ENCODE measurements at places on chromosomes 1 and 21.

- no peaks in the 10 kb centered on the region for H3K36me3 ChIP-seq
- H3K27ac ChIP-seq: no peak overlapping the region
- no peaks in the 10 kb centered on the region for H3K4me1 ChIP-seq
- H3K4me3 ChIP-seq: no peak overlapping the region
- no peaks in the 10 kb centered on the region for H3K27me3 ChIP-seq
- no peak for DNase-seq
Observed at GRCh38 chr1:203210988-203211387, 18.5 kb downstream of the CHIT1 start.

DNA sequence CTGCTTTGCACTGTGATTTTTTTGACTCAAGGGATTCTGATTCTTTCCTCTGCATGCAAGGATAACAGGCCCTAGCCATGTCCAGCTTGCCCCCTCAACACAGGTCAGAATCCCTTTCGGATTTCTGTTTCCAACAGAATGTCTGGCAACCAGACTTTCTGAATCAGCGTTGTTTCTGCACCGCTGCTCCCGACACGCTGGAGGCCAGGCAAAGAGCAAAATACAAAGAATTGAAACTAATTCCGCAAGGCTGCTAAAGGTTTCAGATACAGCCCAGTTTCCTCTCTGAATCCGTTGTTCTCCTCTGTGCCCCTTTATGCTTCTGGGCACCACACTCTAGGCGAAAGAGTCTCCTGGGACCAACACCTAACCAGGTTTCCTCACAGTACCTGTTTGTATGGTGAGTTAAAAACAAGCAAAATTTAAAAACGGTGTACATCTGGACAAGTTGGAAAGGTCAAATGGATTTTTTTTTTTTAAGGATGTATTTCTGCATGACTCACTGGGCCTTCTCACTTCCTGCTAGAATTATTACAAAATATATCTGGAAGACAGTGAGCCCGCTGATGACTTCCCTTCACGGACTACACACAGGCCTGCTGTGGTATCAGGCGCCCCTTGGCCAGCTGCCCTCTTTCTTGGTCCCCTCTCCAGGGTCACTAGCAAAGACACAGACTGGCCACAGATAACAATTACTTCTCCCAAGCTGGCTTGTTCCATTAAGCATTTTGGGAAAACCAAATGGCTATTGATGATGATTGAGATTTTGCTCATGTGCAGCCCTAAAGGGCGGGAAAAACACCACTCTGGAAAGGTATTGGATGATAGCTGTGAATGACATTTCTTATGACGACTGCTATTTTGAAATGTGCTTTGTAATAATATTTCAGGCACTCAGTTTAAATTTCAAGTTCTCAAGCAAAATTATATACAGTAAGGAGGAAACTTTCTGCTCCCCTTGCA is 118.3 kb downstream of the TGFB2 start:
- H3K4me3 ChIP-seq: peak overlapping the region; percentile 57
- no peaks in the 10 kb centered on the region for H3K36me3 ChIP-seq
- peak overlapping the region; percentile 92 for H3K27ac ChIP-seq
- DNase-seq: peak; percentile 91
- no peaks in the 10 kb centered on the region for H3K27me3 ChIP-seq

- H3K27ac ChIP-seq: no peak overlapping the region
- no peak for DNase-seq
- H3K36me3 ChIP-seq: no peaks in the 10 kb centered on the region
- H3K4me3 ChIP-seq: no peak overlapping the region
- H3K27me3 ChIP-seq: no peaks in the 10 kb centered on the region
- H3K4me1 ChIP-seq: no peaks in the 10 kb centered on the region
Observed at GRCh38 chr1:5884110-5884509, 108.1 kb downstream of the NPHP4 start.

DNA sequence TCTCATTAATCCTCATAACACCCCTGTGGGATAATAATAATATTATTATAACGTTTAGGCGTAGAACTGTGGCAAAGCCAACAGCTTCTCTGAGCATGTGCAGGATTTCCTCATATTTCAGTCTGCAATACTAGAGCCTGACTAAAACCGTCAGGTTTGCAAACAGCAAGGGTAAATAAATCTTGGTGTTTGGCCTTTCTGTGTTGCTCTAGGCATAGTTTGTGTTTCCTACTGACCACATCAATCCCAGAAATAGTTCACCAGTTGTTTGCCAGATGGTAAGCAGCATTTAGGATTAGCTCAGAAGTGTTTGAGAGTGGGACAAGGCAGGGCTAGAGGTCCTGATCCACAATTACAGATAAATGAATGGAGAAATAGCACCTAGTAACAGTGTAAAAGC is 2.8 kb upstream of the KCNA3 start:
- H3K4me1 ChIP-seq: no peaks in the 10 kb centered on the region
- no peaks in the 10 kb centered on the region for H3K36me3 ChIP-seq
- no peak overlapping the region for H3K27ac ChIP-seq
- DNase-seq: no peak

- peak overlapping the region; percentile 62 for H3K4me3 ChIP-seq
- no peaks in the 10 kb centered on the region for H3K36me3 ChIP-seq
- peak overlapping the region; percentile 78 for H3K27ac ChIP-seq
- DNase-seq: peak; percentile 93
Observed at GRCh38 chr1:59565611-59566410, 248.9 kb upstream of the HOOK1 start.

GRCh38 chr1:167943541-167943940 is 6.7 kb upstream of the MPC2 start:
- no peak overlapping the region for H3K4me3 ChIP-seq
- no peak overlapping the region for H3K27ac ChIP-seq
- H3K36me3 ChIP-seq: no peaks in the 10 kb centered on the region
- no peaks in the 10 kb centered on the region for H3K27me3 ChIP-seq

DNA sequence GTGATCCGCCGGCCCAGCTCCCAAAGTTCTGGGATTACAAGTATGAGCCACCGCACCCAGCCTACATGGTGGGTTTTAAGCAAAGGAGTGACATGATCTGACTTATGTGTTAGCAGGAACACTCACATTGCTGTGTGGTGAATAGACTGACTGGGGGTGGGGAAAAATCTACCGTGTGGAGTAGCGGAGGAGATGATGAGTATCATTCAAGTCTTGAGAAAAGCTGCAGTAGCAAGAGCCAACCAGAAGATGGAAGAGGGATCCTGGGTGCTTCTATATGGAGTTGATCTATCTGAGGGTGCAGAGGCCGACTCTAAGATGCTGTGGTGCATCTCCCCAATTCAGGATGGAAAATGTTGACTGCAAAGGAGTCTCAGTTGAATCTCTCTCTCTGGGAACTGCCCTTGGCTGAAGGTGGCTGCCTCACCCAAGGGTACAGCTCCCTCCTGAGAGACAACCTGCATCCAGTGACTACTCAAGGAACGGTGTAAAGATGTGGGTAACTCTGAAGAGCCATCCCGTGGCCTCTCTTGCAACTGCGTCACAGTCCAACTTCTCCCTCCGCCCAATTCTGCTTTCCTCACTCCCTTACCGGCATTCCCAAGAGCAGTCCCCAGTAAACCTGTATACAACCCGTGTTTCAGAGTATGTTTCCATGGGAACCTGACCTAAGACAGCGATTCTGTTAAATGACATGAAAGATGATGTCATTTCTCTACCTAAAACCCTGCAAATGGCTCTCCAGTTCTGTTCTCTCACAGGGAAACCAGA is 7.4 kb upstream of the B3GALNT2 start:
- DNase-seq: peak; percentile 38
- H3K27ac ChIP-seq: no peak overlapping the region
- H3K4me3 ChIP-seq: no peak overlapping the region
- H3K4me1 ChIP-seq: peaks cover 3% of the 10 kb centered on the region

- H3K4me1 ChIP-seq: peaks cover 20% of the 10 kb centered on the region
- H3K27me3 ChIP-seq: no peaks in the 10 kb centered on the region
- peak overlapping the region; percentile 28 for H3K27ac ChIP-seq
- no peaks in the 10 kb centered on the region for H3K36me3 ChIP-seq
- H3K4me3 ChIP-seq: no peak overlapping the region
- peak; percentile 76 for DNase-seq
Observed at GRCh38 chr1:18939398-18940302, 16.8 kb downstream of the IFFO2 start.

- peaks cover 6% of the 10 kb centered on the region for H3K4me1 ChIP-seq
- no peak overlapping the region for H3K4me3 ChIP-seq
- peak; percentile 33 for DNase-seq
- no peaks in the 10 kb centered on the region for H3K27me3 ChIP-seq
- H3K36me3 ChIP-seq: no peaks in the 10 kb centered on the region
Observed at GRCh38 chr1:63915121-63915520, 141.3 kb downstream of the ROR1 start.

DNA sequence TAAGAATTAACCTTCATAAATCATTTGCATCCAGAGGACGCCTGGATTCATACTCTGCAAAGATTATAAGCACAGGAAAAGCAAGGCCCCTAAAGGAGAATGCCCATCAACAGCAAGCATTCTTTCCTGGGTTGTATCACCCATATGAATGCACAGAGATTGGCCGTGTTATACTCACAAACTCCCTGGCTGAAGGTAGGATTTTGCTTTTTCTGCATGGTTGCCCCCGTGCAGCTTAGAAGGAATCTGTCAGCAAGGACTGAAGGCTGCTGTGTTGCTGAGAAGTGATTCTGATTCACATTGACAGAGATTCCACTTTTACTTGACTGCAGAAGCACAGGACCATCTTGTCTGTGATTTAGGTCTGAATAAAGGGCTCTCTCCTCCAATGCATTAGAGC is 283.0 kb downstream of the LRRIQ3 start:
- H3K4me1 ChIP-seq: no peaks in the 10 kb centered on the region
- DNase-seq: no peak
- H3K27ac ChIP-seq: no peak overlapping the region
- no peaks in the 10 kb centered on the region for H3K36me3 ChIP-seq

DNA sequence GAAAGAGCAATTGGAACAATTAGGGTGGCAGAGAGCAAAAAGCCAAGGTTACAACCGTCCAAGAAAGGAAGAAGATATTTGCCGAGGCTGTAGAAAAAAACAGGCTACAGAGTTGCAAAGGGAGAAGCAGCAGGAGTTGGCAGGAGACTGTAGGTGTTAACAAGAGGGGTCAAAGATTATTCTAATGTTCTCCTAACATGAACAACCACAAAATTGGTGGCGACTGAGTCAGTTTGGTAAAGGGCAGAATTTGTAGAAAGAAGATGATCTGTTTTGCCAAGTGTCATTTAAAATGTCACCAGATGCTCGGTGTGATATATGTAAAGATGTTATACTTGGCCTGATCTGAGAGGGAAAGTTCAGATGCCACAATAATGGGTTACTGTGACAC is 401 bp upstream of the PRUNE1 start:
- H3K4me1 ChIP-seq: peaks cover 39% of the 10 kb centered on the region
- H3K27ac ChIP-seq: peak overlapping the region; percentile 94
- no peak for DNase-seq
- H3K27me3 ChIP-seq: no peaks in the 10 kb centered on the region
- no peaks in the 10 kb centered on the region for H3K36me3 ChIP-seq

- peaks cover 69% of the 10 kb centered on the region for H3K27me3 ChIP-seq
- H3K4me1 ChIP-seq: no peaks in the 10 kb centered on the region
- no peaks in the 10 kb centered on the region for H3K36me3 ChIP-seq
- H3K4me3 ChIP-seq: peak overlapping the region; percentile 40
Observed at GRCh38 chr1:183416850-183417771, 1.1 kb downstream of the NMNAT2 start.

DNA sequence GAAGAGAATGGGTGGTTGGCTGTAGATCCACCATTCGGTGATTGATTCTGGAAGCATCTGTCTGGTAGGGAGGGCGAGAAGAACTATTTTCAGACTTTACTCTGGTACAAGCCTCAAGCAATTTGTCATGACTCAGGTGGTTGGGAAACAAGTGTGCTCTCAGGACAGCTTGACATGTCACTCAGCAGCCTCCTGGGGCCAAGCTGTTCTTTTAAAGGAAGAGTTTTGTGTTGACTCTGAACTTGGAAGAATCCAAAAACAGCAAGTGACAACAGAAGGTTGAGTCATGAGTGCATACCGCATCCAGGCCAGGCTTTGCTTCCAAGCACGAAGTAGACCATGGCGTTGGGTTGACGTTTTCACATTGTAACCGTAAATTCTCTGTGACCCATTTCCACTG is 65.9 kb downstream of the CLIC6 start:
- H3K36me3 ChIP-seq: no peaks in the 10 kb centered on the region
- peaks cover 24% of the 10 kb centered on the region for H3K4me1 ChIP-seq
- DNase-seq: peak; percentile 33
- H3K27me3 ChIP-seq: no peaks in the 10 kb centered on the region
- H3K4me3 ChIP-seq: no peak overlapping the region

DNA sequence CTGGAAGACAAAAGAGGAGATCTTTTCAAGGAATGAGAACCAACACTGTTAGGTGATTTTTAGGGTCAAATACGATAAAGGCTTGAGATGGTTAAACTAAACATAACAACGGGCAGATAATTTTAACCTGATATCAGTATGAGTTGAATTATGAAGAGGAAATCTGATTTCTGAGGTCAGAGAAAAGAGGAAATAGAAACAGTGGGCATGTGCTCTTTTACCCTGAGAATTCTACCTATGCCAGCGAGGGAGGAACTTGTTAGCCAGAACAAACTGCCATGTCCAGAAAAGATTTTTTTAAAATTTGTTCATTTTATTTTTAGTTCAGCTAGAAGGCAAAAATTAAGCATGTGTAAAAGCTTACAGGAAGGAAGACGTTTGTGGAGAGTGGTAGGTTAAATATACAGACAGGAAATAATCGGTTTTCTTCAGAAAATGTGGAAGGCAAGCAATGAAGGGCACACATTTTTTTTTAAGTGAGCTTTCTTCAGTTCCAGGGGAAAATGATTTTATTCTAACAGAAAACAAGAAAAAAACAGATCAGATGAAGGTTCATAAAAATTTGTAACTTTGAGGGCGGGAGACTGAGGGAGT is 1745.3 kb downstream of the MRPL39 start:
- no peaks in the 10 kb centered on the region for H3K4me1 ChIP-seq
- H3K27ac ChIP-seq: no peak overlapping the region
- no peaks in the 10 kb centered on the region for H3K36me3 ChIP-seq
- DNase-seq: no peak
- H3K4me3 ChIP-seq: no peak overlapping the region

GRCh38 chr1:117683571-117684285 is 77.9 kb downstream of the TENT5C start:
- no peaks in the 10 kb centered on the region for H3K27me3 ChIP-seq
- no peak overlapping the region for H3K4me3 ChIP-seq
- no peak overlapping the region for H3K27ac ChIP-seq
- DNase-seq: peak; percentile 61
- peaks cover 26% of the 10 kb centered on the region for H3K4me1 ChIP-seq

- peaks cover 93% of the 10 kb centered on the region for H3K27me3 ChIP-seq
- no peak overlapping the region for H3K4me3 ChIP-seq
- no peaks in the 10 kb centered on the region for H3K4me1 ChIP-seq
- H3K36me3 ChIP-seq: no peaks in the 10 kb centered on the region
Observed at GRCh38 chr1:47227341-47228232, 4.4 kb downstream of the TAL1 start.

DNA sequence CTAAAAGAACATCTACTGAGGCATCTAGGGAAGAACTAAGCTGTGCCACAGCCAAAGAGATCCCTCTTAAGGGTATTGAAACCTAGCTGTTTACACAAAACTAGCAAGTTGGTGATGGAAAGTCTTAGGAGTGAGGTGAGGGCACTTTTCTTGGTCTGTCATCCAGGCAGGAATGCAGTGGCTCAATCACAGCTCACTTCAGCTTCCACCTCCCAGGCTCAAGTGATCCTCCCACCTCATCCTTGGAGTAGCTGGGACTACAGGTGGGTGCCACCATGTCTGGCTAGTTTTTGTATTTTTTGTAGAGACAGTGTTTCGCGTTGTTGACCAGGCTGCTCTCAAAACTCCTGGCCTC is 2.4 kb downstream of the PLEKHO1 start:
- H3K4me3 ChIP-seq: peak overlapping the region; percentile 95
- peaks cover 30% of the 10 kb centered on the region for H3K36me3 ChIP-seq
- H3K27me3 ChIP-seq: no peaks in the 10 kb centered on the region
- H3K4me1 ChIP-seq: peaks cover 36% of the 10 kb centered on the region
- peak overlapping the region; percentile 84 for H3K27ac ChIP-seq
